ENCODE measurements at places on chromosomes 2 and 18.
A peak's percentile ranks its signal among the peaks of the same experiment; 100 is the strongest.

- DNase-seq: no peak
These were observed 43.0 kb upstream of the EHBP1 start for GRCh38 chr2:62662554-62662953.

- DNase-seq: peak; percentile 64
These were observed 140.4 kb downstream of the CTIF start for GRCh38 chr18:48679236-48679635.

DNA sequence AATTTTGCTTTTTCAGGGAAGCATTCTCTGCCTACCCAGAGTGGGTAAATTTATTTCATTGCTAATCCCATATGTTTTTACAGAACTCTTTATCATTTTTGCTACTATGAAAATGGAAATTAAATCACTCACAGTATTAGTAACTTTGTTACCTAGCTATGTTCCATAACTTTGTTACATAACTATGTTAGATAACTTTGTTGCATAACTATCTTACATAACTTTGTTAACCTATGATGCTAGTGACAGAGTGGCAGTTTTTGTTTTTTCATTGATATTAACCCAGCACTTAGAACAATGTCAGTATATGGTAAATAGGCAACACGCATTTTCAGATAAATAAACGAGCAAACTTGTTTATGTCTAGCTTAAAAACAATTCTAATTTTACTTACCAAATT, 286.6 kb downstream of the LRP1B start:
- DNase-seq: no peak

DNA sequence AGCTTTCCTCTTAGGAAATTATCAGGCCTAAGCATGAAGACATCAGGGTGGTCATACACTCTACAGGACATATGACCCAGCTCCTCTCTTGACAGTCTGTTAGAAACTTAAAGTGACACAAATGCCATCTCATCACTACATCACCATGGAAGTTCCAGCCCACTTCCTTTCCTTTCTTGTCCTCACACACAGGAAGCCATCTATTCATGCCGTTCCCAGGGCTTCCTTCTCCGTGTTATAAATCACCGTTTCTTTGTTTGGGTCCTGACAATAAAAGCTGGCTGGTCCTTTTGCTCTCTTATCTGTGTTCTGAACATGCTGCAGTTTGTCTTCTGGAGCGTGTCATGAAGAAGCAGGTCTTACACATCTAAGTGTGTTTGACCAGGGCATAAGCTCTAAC, 692.1 kb upstream of the CELF4 start:
- DNase-seq: no peak

GRCh38 chr2:181430406-181431118, 26.6 kb upstream of the ITGA4 start:
- DNase-seq: peak; percentile 47

- peak; percentile 67 for DNase-seq
These were observed 115.7 kb upstream of the SLC1A4 start for GRCh38 chr2:64873472-64873924.

DNA sequence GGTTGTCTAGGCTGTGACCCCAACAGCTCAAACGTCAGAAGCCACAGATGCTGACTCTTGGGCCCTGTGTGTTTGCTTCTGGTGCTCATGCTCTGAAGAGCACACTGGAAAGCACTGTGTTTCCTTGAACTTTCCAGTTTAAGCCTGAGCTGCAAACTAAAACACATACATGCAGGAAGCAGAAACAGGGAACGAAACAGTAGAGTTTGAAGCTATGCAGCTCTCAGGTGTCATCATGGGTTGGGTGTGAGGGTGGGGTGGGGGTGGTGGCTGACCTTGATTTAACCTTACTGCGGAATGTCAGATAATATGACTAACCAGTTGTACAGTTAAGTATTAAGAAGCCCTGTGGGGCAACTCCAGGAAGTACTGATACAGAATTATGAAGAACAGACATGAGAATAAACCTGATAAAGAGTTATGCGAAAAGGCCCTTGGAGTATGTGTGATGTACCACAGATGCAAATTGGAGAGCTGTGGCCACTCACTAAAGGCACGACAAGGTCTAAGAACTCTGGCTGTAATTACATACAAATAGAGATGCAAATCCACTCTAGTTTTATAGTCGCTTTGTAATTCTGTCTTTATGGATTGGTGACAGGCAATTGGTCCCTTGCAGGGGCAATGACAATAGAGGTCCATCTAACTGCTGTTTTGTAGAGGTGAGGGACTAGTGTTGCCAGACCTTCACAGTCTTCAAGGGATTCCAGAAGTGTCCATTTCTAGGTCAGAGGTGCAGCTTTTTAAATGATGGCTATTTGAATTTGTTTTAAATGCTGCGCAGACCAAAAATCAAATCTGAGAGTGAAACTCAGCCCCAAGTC, 273.1 kb downstream of the NAPG start:
- DNase-seq: no peak

All from common myeloid progenitor, CD34-positive (primary cell).